Activated naive CD8-positive, alpha-beta T cell treated with anti-CD3 and anti-CD28 coated beads, Interleukin-2, amount 50 U/mL, for 16 hours (primary cell): ENCODE measurements at places on chromosomes 11 and 22.

- no peak for DNase-seq
Measured at GRCh38 chr11:126080161-126080941, 17.7 kb upstream of the CDON start.

DNA sequence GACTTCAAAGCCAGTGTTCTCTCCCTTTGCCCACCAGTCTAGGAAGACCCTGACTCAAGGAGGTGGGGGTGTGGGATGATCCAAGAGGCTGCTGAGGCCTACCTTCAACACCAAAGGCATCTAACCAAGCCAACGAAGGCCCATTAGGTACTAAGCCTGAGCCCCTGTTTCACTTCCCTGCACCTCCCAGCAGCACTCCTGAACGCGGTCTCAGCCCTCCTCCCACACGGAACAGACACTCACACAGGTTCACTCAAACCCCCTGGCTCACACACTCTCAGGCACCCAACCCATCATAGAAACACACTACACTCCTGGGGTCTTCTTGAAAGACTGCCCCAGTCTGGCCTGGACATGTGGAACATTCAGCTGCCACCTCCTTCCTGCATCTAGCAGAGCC, 40.7 kb downstream of the SLC22A12 start:
- DNase-seq: no peak

- DNase-seq: peak; percentile 19
Measured at GRCh38 chr22:18156878-18157713, 7.1 kb downstream of the USP18 start.

- no peak for DNase-seq
Measured at GRCh38 chr22:37193629-37194191, 5.7 kb upstream of the C1QTNF6 start.

DNA sequence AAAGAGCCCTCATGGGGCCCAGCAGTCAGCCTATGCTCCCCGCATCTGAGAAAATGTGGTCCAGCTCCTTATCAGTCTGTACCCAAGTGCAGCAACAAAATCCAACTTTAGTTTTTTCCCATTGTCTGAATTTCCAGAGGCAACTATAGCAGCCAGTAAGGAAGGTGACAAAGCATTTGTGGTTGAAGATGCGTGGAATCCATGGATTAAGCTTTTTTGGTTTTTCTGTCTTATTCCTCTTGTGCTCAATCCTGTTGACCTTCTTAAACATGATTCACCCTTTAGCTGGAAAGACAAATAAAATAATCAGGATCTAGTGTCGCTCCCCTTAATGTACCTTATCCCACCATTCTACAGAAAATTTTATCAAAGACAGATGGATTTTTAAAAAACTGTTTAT, 14.3 kb downstream of the GDPD4 start:
- no peak for DNase-seq

DNA sequence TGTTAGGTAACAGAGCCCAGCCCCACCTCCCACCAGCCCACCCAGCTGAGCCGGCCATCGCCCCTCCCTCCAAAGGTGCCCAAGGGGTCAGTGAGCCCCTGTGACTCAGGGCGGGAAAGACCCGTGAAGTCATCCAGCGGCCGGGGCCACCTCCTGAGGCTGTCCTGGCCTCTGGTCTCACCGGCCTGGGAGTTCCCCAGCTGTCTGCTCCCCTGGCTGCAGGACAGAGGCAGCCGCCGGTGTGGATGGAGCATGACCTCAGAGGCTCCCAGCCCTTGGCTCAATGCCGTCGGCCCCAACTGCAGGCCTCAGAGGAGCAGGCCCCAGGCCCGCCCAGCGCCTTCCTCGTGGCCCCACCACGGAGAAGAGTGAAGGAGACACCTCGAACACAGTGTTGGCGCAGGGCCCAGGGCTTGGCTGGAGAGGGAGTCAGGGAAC, 28.7 kb downstream of the RPL3 start:
- no peak for DNase-seq

DNA sequence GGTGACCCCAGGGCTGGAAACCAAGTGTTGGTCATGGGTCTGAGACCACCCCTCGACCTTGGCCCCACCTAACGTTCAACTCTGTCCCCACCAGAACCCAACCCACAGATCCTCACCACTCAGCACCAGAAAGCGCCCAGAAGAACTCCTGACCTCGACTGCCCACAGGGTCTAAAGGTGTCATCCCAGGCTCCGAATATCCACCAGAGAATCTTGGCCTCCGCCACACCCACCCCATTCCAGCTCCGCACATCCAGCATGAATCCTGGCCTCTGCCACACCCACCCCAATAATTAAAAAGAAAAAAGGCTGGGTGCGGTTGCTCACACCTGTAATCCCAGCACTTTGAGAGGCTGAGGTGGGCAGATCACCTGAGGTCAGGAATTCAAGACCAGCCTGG, 1.3 kb downstream of the CERK start:
- no peak for DNase-seq

- DNase-seq: no peak
Measured at GRCh38 chr11:2128130-2128510, 11.1 kb downstream of the IGF2 start.

DNA sequence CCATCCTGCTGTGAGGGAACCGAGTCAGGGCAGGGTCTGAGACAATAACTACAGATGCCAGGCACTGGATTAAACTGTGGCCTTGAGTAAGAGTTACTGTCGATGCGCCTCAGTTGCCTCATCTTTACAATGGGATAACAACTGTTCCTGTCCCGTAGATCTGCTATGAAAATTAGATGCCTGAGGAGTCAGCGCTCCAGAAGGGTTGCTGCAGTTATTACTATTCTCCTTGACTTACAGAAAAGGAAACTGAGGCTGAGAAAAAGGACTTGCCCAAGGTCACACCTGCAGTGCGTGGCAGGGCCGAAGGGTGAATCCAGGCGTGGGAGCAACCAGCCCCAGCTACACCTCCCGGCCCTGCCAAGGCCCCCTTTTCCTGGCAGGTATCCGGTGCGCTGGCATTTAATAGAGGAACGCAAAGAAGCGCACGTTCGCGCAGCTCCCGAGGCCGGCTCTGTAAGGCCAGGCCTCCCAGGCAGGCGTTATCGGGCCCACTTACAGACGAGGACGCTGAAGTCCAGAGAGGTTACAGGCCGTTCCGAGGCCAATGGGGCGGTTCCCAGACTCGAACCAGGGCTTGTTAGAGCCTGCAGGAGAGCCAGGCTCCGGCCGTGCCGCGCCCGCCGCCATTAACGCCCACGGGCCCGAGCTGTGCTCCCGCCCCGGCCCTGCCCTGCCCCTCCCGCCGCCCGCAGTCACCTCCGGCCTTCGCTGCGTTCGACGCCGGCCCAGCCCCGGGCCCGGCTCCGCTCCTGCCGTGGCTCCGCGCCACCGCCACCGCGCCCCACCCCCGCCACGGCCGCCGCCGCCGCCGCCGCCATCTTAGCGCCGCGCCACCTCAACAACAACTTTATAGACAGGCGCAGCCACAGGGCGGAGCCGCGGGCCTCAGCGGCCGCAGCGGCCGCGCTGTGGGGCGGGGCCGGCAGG, at the start of gene C11orf68:
C11orf68 (minus strand) TSS at position 852 of the 930 bp plus-strand sequence; CDS start at position 821, 31 bp downstream.
- DNase-seq: no peak

DNA sequence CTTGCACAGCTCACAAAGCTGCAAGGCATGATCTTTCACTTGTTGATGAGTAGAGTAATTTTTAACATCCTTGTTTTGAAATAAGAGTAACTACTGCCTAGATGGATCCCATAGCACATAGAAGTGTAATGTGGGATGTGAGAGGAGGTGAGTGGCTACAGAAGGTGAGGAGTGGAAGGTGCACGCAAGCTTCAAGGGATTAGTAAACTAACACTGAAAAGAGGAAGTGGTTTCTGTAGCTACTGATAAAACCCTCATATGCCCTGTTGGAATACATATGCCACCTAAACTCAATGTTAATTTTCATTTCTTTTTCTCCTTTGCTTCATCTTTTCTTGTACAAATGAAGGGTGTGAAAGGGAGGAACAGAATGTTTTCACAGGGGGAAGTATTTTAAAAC, 22.0 kb upstream of the CTSC start:
- no peak for DNase-seq

DNA sequence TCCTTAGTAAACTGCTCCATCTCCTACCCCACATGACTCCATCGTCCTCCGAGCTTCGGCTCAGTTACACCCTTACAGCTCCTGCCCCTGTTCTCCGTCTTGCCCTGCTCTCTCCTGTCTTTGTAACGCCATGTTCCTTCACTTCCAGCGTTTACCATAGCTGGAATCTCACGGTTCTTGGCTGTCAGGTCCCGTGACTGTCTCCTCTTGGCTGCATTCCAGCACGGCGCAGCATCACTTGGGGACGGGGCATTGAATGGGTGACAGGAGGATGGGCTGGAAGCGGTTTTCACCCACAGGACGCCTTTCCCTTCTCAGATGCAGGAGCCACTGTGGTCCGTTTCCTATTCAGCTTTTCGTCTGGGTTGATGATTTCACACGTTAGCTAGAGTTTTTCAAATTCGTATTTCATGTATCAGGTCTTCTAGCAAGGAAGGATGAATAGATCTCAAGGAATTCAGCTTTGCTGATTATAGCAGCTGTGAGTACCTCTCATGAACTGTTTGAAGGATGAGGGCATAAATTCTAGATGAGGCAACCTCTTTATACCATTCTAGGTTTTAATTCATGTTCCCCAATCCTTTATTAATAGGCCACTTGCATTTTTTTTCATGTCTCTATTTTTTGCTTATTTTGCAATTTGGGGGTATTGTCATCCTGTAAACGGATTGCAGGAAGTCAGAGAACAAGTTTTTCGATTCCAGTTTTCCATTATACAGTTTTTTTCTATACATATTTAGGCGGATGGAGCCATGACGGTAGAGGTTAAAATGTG, 29.1 kb downstream of the ZBED4 start:
- DNase-seq: no peak

GRCh38 chr11:67120881-67121710, 2.0 kb downstream of the KDM2A start:
- DNase-seq: no peak

DNA sequence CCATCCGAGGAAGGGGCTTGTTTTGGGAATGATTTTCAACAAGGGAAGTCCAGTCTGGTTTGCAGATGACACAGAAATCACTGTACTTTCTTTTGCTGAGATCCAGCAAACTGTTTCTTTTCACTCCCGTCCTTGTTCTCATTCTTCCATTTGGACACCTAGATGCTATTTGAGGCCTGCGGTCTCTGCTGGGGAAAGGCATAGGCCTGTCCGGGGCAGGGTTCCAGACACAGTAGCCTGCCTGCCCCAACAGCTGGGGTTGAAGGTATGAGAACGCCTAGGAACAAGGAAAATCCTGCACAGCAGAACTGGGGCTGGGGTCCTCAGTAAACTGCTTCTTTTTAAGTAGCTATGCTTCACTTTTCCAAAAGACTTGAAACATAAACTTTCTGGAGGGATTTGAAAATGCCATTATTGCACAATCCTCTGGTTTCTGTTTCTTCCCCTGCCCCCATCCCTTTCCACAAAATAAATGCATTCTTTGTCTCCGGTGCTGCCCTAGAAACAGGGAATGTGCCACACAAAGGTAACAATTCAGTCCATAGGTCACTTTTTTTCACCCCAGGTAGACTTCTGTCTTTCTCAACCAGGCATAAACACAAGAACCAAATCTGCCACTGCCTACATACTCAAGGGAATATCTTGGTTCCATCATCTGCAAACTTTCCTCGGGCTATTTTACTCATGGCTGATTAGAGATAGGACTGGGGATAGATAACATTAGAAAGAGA, 174.8 kb upstream of the MTMR2 start:
- no peak for DNase-seq

DNA sequence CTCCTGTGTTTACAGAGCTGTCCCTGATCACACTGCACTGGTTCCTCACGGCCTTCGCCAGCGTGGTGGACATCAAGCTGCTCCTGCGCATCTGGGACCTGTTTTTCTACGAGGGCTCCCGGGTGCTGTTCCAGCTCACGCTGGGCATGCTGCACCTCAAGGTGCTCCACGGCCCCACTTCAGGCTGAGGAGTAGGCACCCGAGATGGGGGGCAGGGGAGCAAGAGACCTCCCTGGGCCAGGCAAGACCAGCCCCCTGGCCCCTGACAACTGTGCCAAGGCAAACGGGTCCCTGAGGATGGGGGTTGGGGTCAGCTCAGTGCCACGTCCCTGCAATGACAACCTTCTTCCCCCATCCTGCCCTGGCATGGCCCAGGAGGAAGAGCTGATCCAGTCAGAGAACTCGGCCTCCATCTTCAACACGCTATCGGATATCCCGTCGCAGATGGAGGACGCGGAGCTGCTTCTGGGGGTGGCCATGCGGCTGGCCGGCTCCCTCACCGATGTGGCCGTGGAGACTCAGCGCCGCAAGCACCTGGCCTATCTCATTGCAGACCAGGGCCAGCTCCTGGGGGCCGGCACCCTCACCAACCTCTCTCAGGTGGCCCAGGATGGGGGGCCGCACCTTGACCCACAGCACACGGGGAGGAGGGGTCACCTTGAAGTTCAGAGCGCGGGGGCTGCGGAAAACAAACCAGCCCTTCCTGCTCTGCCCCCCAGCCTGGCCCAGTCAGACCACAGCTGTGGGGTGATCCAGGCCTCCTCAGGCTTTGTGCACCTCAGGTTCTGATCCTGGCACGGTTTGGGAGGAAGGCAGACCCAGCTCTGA, 35.9 kb downstream of the SGSM3 start:
- no peak for DNase-seq

DNA sequence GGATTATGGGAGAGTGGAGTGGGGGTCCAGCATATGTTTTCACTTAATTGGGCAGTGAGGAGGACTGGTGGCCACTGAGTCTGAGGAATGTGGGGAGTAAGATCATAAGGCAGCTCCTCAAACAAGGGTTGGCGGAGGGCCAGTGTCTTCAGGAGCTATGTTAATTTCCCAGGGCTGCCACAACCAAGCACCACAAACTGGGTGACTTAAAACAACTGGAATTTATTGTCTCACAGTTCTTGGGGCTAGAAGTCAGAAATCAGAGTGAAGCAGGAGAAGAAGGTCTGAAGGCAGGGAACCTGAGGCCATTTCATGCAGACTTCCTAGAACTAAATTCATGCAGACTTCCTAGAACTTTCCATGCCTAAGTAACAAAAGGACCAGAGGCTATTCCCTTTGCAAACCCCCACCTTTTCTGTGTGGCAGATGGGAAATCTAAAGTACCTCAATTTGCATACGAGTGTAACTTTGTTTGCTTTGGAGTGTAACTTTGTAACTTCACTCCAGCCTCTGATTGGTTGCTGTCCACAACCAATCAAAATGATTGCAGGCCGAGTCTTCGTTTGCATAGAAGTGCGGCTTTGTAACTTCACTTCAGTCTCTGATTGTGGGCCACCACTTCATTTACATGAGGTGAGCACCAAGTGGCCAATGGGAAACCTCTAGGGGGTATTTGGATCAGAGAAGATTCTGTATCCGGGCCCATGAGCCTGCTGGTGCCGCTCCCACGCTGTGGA, 50.5 kb upstream of the ZBED5 start:
- DNase-seq: no peak

DNA sequence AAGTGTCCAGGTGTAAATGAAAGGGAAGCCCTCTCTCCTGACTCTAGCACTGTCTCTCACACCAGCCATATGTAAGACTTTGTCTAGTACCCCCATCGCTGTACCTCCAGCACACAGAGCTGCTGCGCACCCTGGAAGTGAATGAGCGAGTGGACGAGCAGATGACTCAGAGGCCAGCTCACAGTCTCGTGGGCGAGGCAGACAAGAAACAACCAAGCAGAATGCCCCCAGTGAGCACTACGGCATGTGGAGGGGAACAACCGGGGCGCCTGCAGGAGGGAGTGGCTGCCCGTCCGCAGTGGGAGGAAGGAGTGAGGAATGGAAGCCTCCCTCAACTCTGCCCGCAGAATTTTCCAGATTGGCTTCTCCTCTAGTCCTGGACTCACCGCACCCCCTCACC, 46.4 kb downstream of the MCM5 start:
- no peak for DNase-seq

- DNase-seq: no peak
Measured at GRCh38 chr11:8605971-8606563, 12.0 kb upstream of the STK33 start.

GRCh38 chr11:122248939-122249338, 132.9 kb upstream of the BLID start:
- no peak for DNase-seq
